ENCODE measurements at places on chromosomes 6 and 20. TPM values are rescaled to one million over a fixed set of nuclear protein-coding genes. Genes with fewer than 3 reads are reported as not detected.

The HMGN4 gene
- total RNA-seq = 71.9 TPM

The LCA5 gene
- total RNA-seq = 0.84 TPM

The MCUR1 gene
- total RNA-seq = 9.8 TPM

The TRIM10 gene
- total RNA-seq = not detected

The NKX2-4 gene
- total RNA-seq = not detected

The AGER gene
- total RNA-seq = 1.3 TPM

The TBC1D32 gene
- total RNA-seq = 0.88 TPM

The UNC5CL gene
- total RNA-seq = 0.34 TPM

The SLC35D3 gene
- not detected for total RNA-seq

The MAP3K5 gene
- total RNA-seq = 2.2 TPM
